ENCODE measurements at places on chromosomes 4 and X.

GRCh38 chr4:100582146-100582545 is 64.3 kb upstream of the EMCN start:
- no peak for DNase-seq

DNA sequence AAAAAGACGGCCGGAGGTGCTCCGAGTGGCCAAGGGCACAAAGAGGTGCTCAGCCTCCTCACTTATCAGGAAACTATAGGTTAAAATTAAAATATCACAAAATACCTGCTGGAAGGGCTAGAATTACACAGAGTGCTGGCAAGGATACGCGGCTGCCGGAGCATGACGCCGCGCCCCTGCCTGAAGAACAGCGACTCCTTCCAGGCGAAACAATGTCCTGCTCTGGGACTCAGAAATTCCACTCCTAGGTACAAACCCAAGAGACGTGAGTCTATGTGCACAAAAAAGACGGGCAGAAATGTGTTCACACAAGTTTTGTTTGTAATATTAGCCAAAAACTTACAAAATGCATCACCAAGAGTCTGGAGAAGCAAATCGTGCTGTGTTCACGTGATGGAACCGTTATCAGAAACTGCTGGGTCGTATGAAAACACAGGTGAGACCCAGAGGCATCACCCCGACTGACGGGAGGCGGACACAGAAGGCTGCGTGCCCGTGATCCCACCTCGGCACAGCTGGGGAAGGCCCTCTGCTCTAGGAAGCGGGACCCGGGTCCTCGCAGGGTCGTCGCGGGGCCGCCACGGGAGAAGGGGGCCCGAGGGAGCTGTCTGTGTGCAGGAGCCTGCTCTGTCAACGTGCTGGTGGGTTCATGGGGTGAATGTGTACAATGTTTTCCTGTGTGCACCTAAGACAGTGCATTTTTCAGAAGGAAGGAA is 27.6 kb downstream of the CTBP1 start:
- DNase-seq = no peak

GRCh38 chrX:134161162-134161561 is 75.8 kb upstream of the CCDC160 start:
- no peak for DNase-seq

GRCh38 chr4:89837385-89837992 is 528 bp upstream of the SNCA start:
- no peak for DNase-seq

DNA sequence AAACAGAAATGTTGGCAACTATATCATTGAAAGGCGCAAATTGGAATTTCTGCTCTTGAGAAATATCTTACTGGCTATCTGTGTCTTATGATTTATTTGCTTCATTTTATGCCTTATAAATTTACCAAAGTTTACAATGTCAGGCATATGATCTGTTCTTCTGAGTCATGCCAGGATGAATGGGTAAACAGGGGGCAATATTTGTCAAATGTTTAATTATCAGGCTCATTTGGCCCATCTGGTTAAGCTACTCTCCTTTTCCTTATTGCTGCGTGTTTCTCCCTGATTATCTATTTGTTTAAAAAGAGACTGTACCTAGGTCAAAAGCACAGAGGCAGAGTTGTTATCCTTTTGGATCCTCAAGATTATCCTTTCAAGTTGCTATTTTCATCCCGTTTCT is 903.8 kb upstream of the PCDH10 start:
- no peak for DNase-seq

GRCh38 chr4:8545439-8545765 is 34.8 kb upstream of the GPR78 start:
- DNase-seq = no peak

DNA sequence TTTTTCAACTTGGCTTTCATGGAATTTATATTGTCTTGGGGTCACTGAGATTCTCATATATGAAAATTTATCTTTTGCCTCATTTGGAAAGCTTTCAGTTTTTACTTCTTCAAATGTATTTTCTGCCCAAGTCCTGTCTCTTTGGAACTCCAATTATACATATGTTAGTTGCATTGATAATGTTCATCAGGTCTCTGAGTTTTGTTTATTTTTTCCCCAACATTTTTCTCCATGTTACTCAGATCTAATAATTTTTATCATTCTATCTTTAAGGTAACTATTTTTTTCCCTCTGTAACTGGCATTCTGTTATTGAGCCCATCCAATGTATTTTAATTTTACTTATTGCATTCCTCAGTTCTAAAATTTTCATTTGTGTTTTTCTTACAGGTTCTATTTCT is 10.7 kb upstream of the TRO start:
- no peak for DNase-seq

- DNase-seq = no peak
Observed at GRCh38 chrX:40871385-40872082, 136.2 kb upstream of the MED14 start.

GRCh38 chr4:6575503-6576240 is 683 bp downstream of the MAN2B2 start:
- DNase-seq = no peak

DNA sequence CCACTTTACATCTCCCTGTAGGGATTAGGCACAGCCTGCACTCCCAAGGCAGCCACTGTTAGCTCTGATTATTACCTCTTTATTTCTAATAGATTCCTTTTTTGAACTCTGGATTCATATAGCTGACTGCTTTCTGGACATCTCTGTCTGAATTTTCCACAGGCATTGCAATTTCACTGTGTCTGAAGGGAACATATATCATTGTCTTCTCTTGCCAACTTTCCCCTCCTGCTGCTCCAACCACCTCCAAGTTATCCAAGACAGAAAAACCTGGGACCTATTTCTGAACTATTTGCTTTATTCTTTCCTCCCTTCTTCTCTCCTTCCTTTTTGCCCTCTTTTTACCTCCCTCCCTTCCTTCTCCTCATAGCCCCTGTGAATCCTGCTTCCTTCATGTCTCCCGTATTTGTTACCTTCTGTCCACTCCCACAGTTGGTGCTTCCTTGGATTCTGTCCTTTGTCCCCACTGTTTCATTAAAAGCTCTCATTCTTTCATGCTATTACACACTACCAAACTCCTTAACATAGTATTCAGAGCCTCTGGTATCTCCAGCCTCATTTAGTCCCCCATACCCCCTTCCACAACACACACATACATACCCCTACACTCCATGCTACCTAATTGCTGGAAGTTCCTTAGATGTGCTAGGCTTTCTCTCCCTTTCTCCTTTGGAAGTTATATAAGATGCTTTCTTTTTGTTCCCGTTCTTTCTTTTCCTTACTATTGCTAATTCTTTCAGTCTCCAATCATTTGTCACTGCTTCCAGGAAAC is 34.7 kb downstream of the FGF2 start:
- no peak for DNase-seq

DNA sequence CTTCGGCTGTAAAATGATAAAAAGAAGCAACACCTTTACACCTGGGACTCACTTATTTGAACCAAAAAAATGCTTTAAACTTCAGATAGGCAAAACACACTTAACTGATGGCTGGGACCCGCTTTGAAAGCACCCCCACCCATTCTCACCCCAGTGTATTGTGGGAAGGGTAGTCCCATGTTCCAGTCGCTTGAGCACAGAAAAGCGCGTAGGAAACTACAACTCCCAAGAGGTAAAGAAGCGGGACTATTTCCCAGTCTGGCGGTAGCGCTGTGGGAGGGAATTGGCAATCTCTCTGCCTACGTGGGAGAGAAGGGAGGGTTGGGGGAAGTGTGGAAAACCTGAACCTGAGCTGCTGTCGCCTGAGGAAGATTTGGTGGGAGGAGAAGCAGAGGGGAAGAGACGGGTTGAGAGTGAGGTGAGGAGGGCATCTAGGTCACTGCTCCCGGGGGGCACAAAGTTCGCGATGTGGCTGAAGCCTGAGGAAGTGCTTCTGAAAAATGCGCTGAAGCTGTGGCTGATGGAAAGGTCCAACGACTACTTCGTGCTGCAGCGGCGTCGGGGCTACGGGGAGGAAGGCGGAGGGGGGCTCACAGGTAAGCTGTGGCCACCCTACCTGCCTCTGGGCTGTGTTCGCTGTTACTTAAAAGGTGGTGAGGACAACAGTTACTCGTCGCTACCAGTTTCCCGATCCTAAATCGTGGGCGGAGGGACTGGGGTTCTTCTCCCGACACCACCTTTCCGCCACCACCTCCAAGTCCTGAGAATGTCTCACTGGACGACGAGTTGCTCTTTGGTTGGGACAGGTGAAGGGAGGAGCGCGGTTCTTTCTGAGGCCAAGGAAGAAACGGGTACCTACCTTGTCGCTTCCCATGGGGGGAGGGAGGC is at the start of gene TBC1D8B:
TSS of gene TBC1D8B (plus strand) at position 286 of the 888 bp plus-strand sequence. CDS start at position 467, 181 bp downstream.
- DNase-seq = peak; percentile 8

- DNase-seq = no peak
Observed at GRCh38 chrX:24055043-24055356, 244 bp downstream of the EIF2S3 start.

- no peak for DNase-seq
Observed at GRCh38 chr4:118867311-118868067, 21.2 kb upstream of the SYNPO2 start.

DNA sequence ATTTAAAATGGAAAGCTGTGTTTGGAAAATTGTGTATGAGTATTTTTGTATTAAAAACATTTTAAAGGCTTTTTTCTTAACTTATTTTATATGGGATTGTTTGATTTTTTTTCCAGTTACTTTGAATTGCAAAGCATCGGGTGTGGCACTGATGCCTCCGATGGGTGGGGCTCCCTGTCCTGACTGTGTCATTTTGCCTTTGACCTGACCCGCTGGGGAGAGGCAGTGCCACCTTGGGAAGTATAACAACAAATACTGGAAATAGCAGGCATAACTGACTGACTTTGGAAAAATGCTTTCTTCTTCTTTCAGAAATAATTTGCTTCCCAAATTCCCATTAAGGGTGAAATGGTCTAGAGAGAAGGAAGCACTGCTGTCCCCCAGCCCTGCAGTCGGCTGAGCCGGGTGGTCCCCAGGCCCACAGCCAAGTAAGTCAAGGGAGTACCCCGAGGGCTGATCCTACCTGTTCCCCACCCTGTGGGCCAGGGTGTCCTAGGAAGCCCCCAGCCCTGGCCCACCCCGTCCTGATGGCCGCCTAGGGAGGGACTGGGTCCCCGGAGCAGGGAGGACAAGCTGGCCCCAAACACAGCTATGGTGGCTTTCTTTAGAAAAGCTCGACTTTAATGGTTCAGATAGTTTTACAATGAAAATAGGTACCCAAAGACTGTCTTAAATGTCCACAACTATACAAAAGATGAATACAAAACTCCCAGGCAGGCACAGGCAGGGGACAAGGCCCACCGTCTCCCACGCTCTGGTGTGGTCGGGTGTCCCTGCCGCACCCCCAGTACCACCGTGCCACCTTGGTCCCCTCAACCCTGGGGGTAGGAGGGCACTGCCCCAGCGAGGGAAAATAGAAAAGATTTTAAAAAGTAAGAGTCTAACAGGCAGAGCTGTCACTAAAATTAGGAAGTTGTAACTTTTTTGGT is 26.4 kb downstream of the NELFA start:
- no peak for DNase-seq

DNA sequence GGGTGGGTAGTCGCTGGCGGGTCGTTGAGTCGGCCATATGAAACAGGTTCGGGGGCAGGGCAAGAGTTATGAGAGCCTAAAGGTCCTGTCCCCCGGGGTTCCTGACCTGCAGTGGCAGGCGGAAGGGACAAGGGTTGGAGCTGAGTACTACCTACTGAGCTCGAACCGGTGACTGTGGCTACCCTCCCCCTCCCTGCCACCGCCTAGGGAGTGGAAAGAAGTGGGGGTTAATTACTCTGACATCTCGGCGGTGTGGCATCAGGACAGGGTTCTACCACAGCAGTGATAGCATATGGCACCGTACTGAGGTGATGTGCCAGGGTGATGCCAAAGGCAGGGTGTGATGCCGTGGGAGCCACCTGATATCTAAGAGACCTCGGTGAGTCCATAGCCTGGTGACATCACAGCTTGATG is 307 bp downstream of the ATG4A start:
- no peak for DNase-seq

- no peak for DNase-seq
Observed at GRCh38 chrX:119292445-119292844, 56.4 kb downstream of the PGRMC1 start.

GRCh38 chr4:2340272-2341061 is 78.0 kb downstream of the ZFYVE28 start:
- DNase-seq = no peak

DNA sequence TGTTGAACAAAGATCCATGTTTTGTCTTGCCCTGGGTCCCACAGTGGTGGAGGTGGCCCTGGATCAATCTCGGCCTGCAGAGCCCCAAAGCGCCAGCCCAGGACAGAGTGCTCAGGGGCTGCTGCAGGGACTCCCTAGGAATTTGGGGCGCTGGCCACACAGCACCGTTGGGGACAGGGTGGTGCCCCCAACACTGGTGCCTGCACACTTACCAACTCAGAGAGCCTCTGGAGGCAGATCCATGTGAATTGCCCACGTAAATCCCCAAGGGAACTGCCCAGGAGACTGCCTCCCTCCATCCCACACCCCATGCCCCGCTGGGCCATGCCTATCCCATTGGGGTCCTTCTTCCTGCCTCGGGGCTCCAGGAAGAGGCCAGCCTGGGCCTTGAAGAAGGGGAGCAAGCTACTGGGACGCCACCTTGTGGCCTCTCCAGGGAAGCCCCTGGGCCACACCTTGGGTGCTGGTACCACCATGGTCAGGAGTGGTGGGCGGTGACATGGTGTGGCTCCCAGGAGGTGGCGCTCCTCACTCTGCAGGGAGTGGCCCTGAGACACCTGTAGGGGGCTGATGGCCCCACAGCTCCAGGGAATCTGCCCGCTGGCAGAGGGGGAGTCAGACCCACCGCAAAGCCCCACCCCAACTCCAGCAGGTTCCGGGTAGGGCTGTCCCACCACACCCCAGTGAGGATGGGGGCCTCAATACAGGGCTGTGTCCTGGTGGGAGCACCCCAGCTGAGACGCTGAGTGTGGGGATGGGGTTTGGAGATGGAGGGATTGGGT is 22.8 kb downstream of the CFAP99 start:
- peak; percentile 61 for DNase-seq

DNA sequence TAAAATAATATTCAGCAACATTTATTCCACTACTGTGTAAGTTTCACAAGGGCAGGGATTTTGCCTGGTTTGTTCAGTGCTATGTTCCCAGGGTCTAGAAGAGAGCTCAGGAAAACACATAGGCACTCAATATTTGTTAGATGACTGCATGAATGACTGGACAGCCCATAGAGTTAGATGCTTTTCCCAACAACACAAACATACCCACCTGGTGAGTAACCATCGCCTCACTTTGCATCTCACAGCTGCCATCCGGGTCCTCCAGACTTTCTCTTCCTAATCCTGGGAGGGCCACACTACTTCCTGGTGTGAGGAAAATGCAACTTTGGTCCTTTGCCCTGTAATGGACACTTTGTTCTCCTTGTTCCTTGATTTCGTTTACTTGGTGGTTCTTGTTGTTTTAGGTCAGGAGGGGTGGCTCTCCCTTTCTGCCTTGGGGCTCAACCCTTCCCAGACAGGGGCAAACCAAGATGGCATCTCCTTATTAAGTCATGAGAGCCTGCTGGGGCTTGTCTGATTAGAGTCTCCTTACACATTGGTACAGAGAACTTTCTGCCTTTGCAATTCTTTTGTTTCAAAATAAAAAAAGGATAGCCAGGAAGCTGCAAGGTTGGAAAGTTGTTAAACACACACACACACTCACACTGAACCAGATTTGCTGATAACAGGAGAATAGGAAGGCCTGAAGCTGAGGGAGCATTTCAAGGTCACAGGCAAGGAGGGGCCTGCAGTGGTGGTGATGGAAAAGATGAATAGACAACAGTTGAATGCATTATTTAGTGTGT is 190.6 kb downstream of the MID1IP1 start:
- DNase-seq = no peak

- DNase-seq = no peak
Observed at GRCh38 chr4:181264893-181265292, 978.3 kb upstream of the TENM3 start.

All from stimulated activated CD4-positive, alpha-beta T cell treated with anti-CD3 and anti-CD28 coated beads, Interleukin-4, amount 100 ng/mL, for 4 hours (primary cell).